Fibroblast of skin of right biceps (primary cell): ENCODE measurements at places on chromosomes 3 and 15.
A peak's percentile ranks its signal among the peaks of the same experiment; 100 is the strongest.

DNA sequence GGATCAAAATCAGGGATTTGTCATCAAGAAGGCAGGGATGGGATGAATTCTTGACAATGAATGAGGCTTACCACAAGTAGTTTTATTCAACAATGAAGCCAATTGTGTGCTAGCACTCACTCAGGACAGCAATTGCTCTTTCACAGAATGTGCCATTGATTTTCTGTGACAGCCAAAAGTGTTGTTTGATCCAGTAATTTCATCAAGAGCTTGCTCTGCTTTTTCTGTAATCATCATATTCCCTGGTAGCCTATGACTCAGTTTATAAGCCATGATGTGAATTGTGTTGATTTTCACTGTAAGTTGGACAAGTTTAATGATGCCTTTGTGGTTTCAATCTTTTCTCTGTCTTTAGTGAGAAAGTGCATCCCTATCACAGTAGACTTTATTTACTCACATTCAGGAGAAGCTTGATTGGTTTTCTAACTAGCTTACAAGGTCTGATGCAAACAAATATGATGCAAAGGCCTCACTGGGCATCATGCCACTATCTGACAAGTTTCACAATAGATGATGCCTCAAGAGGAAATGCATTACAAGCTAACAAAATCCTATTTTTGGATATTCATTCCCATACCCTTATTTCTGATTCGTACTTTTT lies 13.6 kb upstream of the CSRNP1 start:
- peak; percentile 93 for DNase-seq

GRCh38 chr15:70435872-70436271 lies 327.5 kb downstream of the UACA start:
- DNase-seq, result no peak

DNA sequence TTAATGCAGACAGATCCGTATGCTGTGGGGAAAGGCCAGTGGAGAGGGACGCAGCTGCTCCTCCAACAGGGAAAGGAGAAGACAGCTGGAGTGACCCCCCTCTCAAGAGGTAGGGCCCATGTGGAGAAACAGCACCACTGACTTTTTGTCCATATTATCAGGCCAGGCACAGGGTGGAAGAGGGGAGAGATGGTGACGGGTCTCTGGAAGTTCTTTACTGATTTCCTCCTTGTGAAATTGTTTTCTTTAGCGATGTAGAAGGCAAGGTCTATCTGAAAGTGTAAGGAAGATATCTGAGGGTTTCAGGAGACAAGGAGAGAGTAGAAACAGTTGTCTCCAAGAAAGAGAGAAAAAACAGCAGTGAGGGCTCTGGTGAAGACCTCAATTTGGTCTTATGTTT lies 338.8 kb downstream of the VPS13C start:
- no peak for DNase-seq

GRCh38 chr3:136714020-136714419 lies 38.2 kb downstream of the STAG1 start:
- DNase-seq, result no peak

- no peak for DNase-seq
Measured at GRCh38 chr3:18016366-18016765, 273.9 kb upstream of the TBC1D5 start.

- peak; percentile 56 for DNase-seq
Measured at GRCh38 chr15:99450896-99451358, 114.9 kb upstream of the MEF2A start.

GRCh38 chr3:53599771-53600170 lies 105.4 kb downstream of the CACNA1D start:
- no peak for DNase-seq

- no peak for DNase-seq
Measured at GRCh38 chr3:168705412-168705811, 609.7 kb upstream of the GOLIM4 start.

GRCh38 chr3:14410503-14411165 lies 8.2 kb downstream of the SLC6A6 start:
- peak; percentile 92 for DNase-seq

- no peak for DNase-seq
Measured at GRCh38 chr15:68991723-68992122, 22.8 kb upstream of the NOX5 start.

- DNase-seq, result no peak
Measured at GRCh38 chr3:96192966-96193550, 621.3 kb upstream of the EPHA6 start.

- DNase-seq, result no peak
Measured at GRCh38 chr3:183477801-183478456, 49.5 kb upstream of the MCF2L2 start.

DNA sequence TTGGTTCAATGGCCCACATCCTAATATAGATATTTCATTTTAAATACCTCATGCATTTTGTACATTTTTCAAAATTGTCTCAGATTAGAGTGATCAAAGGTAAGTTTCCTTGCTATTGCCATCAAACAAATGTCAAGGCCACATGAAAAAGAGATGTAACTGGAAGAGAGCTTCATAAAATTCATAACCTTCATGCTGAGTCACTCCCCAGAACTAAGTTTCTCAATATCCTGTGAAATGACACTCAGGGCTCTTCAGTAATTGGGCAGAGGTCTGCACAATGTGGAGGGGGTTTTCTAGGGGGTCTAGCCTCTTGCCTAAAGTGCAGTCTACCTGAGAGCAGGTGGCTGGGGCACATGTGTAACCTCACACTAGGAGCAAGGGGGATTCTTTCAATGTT lies 152.2 kb upstream of the SLC2A2 start:
- DNase-seq, result no peak

- peak; percentile 84 for DNase-seq
Measured at GRCh38 chr3:129490273-129490675, 38.2 kb upstream of the RHO start.

GRCh38 chr15:45023659-45024225 lies 747 bp downstream of the SORD start:
- peak; percentile 14 for DNase-seq

DNA sequence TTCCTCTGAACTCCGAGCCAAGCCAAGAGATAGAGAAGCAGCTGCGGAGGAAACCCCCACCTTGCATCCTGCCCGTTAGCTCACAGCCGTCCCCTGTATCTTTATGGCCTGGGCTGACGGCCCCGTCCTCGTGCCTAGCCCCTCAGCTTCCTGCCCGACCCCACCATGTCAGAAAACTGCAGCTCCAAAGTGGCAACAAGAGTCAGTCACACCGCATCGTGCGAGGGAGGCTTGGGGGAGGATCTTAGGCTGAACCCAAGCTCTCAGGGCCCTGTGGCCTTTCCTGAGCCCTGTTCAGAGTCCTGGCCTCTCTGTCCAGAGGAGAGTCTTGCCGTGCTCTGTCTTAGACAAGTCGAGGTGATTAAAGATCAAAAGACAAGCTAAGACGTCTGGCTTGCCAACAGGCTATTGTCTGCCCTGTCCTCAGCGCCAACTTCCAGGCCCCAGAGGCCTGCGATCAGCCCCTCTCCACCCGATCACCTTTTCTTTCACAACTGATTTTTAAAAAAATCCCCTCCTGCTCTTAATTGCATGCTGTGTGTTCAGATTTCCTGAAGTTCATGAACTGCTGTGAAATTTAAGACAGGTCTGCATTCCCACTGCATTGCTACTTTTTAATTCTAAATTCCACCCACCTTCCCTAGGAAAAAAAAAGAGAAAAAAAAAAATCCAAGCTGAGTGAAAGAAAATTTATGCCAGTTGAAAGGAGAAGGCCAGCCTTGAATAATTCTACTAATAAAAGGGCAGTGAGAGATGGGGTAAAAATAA lies 89.7 kb upstream of the WNT5A start:
- DNase-seq, result no peak

GRCh38 chr3:196149831-196150301 lies 61.3 kb downstream of the ZDHHC19 start:
- no peak for DNase-seq

- DNase-seq, result no peak
Measured at GRCh38 chr15:74262625-74263024, 26.5 kb downstream of the CCDC33 start.

DNA sequence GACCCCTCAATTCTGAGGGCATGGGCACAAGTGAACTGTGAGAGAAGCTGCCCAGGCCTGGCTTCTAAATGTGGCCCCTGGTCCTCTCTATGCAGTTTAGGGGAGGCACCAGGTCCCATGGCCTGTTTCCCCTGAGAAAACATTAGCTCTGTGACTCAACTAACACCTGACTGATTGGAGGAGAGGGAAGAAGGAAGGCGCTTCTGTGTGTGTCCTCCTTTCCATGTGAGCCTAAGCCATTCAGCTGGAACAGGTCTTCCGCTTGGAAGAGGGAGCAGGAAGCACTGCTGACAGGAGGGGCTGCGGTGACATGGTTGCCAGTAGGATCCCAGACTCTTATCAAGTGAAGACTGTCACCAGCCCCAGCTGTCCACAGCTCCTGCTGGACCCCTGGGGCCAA lies 79.5 kb downstream of the MYLK start:
- DNase-seq, result no peak

- DNase-seq, result no peak
Measured at GRCh38 chr15:60004009-60004845, at the start of gene FOXB1. TSS of gene FOXB1 (plus strand) at chr15:60004311. CDS start at chr15:60004964, 653 bp downstream.

DNA sequence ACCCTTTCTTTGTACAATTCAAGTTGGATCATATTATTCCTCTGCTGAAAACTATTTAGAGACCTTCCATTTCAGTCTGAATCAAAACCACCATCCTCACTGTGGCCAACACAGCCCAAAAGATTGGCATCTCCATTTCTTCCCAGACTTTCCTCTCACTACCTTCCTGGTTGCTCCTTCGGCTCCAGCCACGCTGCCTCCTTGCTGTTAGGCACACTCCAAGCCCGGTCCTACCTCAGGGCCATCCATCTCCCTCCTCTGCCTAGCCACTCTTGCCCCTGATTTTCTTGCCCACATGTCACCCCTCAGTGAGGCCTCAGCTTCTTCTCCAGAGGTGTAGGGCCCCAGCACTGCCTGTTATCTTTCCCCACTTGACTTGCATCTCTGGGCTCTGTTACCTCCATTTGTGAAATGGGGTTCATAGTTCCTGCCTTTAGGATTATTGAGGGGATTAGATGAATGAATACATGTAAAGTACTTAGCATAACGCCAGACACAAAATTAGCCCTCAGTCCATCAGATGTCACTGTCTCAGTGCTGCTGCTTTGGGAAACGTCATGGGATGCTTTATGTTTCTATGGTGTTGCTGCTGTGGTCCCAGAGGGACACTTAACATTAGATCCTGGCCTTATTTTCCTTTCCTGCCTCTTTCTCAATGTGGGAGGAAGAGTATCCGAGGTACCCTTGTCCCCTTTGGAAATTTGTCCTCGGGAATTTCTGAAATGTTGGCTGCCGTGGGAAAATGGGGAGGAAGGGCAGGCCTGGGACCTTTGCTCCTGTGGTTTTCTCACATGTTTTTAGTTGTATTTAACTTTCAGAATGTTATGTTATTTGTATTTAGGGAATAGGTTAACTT lies 31.3 kb downstream of the SNRK start:
- no peak for DNase-seq

DNA sequence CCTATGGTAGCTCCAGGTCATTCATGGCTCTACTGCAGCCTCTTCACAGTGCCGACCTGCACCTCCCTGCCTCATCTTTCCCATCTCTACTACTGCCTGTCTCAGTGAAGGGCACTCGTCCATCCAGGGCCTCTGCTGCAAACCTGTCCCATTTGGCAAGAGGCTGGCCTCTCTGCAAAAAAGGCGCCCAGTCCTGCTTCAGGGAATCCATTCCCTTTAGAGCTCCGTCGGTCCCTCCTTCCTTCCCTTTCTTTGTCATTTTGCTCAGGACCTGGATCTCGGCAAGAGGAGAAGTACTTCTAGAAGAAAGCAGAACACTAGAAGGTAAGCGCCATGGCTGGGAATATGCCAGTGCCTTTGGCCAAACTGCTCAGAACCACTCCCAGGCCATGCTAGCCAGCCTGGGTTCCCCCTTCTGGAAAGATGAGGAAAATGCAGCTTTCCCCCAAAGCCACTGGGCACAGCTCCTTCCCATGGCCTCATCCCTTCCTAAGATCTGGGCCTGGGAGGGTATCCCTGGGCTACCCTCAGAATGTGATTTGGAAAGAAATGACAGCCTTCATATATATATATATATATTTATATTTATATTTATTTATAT lies 6.4 kb upstream of the ISL2 start:
- no peak for DNase-seq

GRCh38 chr3:150920236-150920635 lies 15.0 kb upstream of the MINDY4B start:
- DNase-seq, result no peak

DNA sequence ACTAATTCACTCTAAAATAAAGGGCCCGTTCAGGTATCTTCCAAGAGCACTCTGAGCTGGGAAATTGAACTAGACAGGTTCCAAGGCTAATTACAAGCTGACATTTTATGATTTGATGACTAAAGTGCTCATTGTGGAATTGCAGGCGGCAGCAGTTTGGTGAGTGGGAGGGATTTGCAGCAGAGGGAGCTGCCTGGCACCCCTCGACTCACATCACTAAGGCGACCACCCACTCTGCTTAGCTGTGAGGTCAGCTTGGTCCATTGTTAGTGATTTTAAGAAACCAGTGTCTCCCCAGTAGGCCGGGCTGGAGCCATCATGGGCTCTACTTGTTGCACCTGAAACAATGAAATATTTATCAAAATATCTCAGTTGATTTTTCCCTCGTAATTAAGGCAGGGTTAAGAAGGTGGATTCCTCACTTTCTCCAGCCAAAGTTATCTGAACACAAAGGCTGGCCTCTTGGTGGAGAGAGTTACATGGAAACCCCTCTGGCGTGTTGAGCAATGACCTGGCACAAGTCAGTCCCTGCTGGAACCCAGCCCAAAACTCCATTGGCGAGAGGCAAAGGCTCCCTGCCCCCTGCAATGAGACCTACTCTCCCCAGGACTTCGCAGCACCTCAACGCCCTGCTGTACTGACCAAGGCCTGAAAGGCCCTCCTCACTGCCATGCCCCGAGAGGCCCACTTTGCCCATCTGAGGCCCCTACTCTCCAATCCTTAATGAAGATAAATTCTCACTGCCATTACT lies 65.0 kb upstream of the ATP2B2 start:
- DNase-seq, result no peak

GRCh38 chr3:187021748-187022402 lies 91.5 kb downstream of the ST6GAL1 start:
- no peak for DNase-seq

GRCh38 chr3:34066328-34066727 lies 267.9 kb downstream of the PDCD6IP start:
- DNase-seq, result no peak

GRCh38 chr3:161766331-161766730 lies 269.7 kb downstream of the OTOL1 start:
- no peak for DNase-seq

DNA sequence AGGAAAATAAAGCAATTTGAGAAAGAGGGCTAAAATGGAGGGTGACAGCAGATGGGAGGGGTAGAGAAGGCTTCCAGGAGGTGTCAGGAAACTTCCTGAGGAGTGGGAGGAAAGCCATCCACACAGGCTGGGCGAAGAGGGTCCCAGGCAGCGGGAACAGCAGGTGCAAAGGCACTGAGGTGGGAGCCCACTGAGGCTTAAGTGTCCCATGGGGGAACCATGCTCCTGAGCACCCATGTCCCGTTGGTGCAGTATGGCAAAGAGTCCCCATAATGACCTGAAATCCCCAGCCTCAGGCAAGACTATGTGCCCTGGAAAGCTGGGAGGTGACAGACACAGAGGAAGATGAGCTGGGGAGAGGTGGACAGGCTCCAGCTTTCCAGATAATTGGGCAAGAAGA lies 30.0 kb downstream of the CFAP100 start:
- DNase-seq, result no peak

- peak; percentile 17 for DNase-seq
Measured at GRCh38 chr15:41417418-41418195, 712 bp downstream of the RTF1 start.
